ENCODE measurements at places on chromosomes 1 and 21.

GRCh38 chr1:244002721-244003120 lies 48.4 kb upstream of the ZBTB18 start:
- no peak overlapping the region for H3K4me3 ChIP-seq
- H3K27me3 ChIP-seq = no peaks in the 10 kb centered on the region
- no peak for DNase-seq
- no peaks in the 10 kb centered on the region for H3K4me1 ChIP-seq

GRCh38 chr1:46492269-46492853 lies 2.7 kb downstream of the DMBX1 start:
- H3K27me3 ChIP-seq = peaks cover 8% of the 10 kb centered on the region
- no peak for DNase-seq
- no peak overlapping the region for H3K4me3 ChIP-seq
- H3K4me1 ChIP-seq = peaks cover 13% of the 10 kb centered on the region

GRCh38 chr21:18191139-18191538 lies 53.5 kb upstream of the CHODL start:
- no peaks in the 10 kb centered on the region for H3K4me1 ChIP-seq
- H3K27ac ChIP-seq = no peak overlapping the region
- no peaks in the 10 kb centered on the region for H3K27me3 ChIP-seq
- no peak for DNase-seq

GRCh38 chr1:156356875-156357534 lies 12.0 kb upstream of the RHBG start:
- H3K4me1 ChIP-seq = no peaks in the 10 kb centered on the region
- no peak overlapping the region for H3K27ac ChIP-seq
- no peaks in the 10 kb centered on the region for H3K27me3 ChIP-seq
- DNase-seq = no peak

- no peaks in the 10 kb centered on the region for H3K36me3 ChIP-seq
- no peak for DNase-seq
- no peaks in the 10 kb centered on the region for H3K27me3 ChIP-seq
Measured at GRCh38 chr1:9169601-9170137, 40.8 kb upstream of the GPR157 start.
